ENCODE measurements at places on chromosomes 1 and 21.

GRCh38 chr1:71307451-71307850, 226.6 kb upstream of the ZRANB2 start:
- DNase-seq: no peak

DNA sequence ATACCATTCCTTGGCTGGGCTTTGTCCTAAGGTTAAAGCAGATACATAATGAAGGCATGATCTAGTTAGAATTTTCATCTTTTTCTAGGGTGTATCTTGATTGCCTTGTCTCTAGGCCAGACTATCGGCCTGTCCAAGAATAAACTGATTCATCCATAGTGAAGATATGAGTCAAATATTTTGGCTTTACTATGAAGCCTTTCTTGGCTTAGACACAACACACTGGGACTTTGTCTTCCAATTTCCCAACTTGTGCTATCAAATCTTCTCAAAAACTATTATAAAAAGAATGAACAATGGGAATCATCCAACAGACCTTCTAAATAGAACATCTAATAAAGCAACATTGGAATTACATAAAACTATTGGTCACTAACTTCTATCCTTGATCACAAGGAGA, 64.8 kb downstream of the WARS2 start:
- no peak for DNase-seq

- no peak for DNase-seq
These were observed 30.2 kb downstream of the RRAGC start for GRCh38 chr1:38829368-38829767.

GRCh38 chr1:99669821-99670220, 23.9 kb downstream of the PALMD start:
- no peak for DNase-seq

DNA sequence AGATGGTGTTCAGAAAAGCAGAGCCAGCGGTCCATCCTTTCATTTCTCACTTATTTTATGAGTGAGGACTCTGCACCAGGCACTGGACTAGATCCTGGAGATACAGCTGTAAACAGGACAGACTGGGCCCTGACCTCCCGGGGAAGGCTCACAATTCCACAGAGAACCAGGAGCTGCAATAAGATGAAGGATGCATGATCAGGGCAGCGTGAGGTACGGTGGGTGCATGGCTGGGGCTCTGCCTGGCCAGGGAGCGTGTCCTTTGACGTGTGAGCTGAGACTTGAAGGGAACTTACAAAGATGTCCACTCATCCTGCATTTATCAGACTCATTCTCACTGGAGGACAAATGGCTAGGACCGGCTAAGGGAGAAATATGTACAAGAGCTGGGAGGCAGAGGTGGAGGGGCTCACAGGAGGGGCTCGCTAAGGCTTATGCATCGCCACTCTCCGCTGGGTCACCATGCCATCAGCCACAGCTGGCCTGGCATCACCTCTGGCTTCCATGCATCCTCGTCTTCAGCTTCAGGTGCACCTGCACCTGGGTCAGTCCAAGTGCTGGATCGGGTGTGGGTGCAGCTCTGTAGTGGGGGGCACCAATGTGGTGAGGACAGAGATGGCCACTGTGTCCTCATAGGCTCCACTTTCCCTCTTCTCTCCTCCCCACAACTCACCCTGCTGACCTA, 213.9 kb downstream of the TOMM20 start:
- DNase-seq: no peak

DNA sequence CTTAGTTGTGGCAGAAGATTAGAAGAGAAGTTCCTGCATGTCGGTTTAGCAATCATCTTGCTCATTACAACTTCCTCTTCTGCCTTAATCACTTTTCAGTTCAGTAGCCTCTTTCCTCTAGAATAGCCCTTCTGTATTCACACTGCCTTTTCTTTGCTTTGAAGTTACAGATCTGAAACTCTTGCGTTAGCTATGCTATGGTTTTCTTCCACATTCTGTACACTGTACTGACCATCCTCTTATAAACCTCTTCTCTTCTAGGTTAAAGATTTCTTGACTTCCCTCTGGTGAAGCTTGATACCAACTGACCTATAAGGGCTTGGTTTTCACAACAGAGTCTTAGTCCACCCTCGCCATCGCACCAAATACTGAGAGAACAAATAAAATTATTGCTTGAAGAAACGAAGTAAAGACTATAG, 35.0 kb downstream of the C21orf91 start:
- DNase-seq: no peak

- DNase-seq: no peak
These were observed 92.6 kb upstream of the VAV3 start for GRCh38 chr1:108057541-108057940.

DNA sequence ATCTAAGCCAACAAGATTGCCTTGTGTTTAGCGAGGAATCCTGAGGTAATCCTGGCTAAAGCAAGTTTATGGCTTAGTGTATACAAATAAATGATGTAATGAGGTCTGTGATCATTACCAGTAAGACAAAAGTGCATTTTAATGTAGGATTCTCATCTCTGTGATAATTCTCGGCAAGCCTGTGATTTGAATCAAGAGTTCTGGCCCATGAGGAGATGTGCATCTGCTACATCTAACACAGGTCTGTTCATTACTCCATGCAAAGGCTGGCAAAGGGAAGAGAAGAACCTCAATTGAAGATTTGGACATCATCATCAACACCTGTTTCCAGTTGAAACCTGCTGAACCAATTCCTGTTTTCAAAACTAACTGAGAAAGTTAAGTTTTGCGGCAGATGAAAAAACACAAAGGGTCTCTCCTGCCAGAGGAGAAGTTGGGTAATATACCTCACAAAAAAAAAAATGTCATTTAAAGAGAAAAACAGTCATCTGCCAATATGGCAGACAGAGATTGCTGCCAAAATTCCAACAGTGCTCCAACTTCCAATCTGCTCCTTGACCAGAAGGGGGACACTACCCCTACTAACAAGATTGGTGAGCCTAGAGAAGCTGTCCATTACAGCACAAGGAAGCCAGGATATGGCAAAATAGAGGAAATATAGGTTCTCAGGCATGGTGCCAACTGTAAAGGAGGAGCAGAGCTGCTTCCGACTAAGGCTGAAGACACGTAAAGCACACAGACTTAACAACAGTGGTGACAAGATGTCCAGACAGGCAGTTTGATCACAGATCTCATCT, 453.7 kb downstream of the TTLL7 start:
- DNase-seq: no peak

DNA sequence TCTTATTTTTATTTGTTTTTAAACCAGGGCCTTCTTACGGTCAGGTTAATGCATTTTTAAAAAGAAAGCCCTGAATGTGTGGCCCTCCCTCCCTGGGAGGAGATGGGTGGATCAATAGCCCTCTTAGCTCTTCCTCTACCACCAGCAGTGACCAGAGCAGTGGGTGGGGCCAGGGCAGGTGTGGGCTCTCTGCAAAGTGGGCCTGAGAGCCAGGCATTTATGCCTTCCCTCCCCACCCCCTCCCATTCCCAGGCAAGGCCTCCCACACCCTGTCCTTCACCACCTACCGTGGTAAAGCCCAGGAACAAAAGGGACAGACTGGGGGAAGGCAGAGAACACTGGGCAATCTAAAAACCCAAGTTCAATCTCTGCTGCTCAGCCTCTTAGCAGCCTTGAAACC, 63.9 kb downstream of the SSBP3 start:
- no peak for DNase-seq

GRCh38 chr1:70319750-70320149, 34.8 kb downstream of the ANKRD13C start:
- DNase-seq: no peak
